Right atrium auricular region (tissue), 2 donors: ENCODE measurements at places on chromosomes 6 and 20. TPM values are rescaled to one million over a fixed set of nuclear protein-coding genes. Genes with fewer than 3 reads are reported as not detected.

Gene RAB32
- total RNA-seq, result 7.0 TPM

Gene CCDC167
- 26.1 TPM for total RNA-seq

Gene SLC22A16
- total RNA-seq, result not detected

Gene RIPOR2
- total RNA-seq, result 2.4 TPM

Gene HTR1E
- not detected for total RNA-seq

Gene B3GAT2
- total RNA-seq, result 0.07 TPM

Gene TAPBP
- total RNA-seq, result 80.0 TPM

Gene PRSS35
- 0.85 TPM for total RNA-seq

Gene MMP24
- total RNA-seq, result 2.2 TPM

Gene ZBTB12
- 0.52 TPM for total RNA-seq

Gene POU5F1
- total RNA-seq, result not detected

Gene HDGFL1
- not detected for total RNA-seq

Gene LRRN4
- 36.7 TPM for total RNA-seq

Gene GMPR
- 89.5 TPM for total RNA-seq

Gene TSBP1
- not detected for total RNA-seq

Gene SLC2A10
- total RNA-seq, result 5.6 TPM

Gene FABP7
- total RNA-seq, result 0.52 TPM

Gene BMP6
- 19.1 TPM for total RNA-seq

Gene MYH7B
- 34.9 TPM for total RNA-seq

Gene NMBR
- not detected for total RNA-seq

Gene FAM217B
- 7.9 TPM for total RNA-seq

Gene CCN6
- not detected for total RNA-seq

Gene LPA
- not detected for total RNA-seq

Gene ENPP5
- total RNA-seq, result 17.7 TPM

Gene BCLAF1
- total RNA-seq, result 47.9 TPM

Gene TRIM10
- not detected for total RNA-seq

Gene RSPO3
- total RNA-seq, result not detected

Gene RRBP1
- total RNA-seq, result 52.0 TPM

Gene RNF182
- total RNA-seq, result 0.67 TPM

Gene PDE10A
- 4.3 TPM for total RNA-seq

Gene FILIP1
- 117 TPM for total RNA-seq

Gene CENPW
- not detected for total RNA-seq

Gene CRISP1
- not detected for total RNA-seq

Gene FRK
- total RNA-seq, result 2.7 TPM

Gene PRND
- total RNA-seq, result not detected

Gene TNXB
- 138 TPM for total RNA-seq

Gene NXT1
- 16.1 TPM for total RNA-seq

Gene C20orf202
- total RNA-seq, result 0.20 TPM

Gene PPP1R14C
- total RNA-seq, result 85.4 TPM

Gene EYS
- not detected for total RNA-seq

Gene CNBD2
- 4.0 TPM for total RNA-seq

Gene SAMD10
- 3.7 TPM for total RNA-seq

Gene MEP1A
- total RNA-seq, result not detected
